CD4-positive, alpha-beta memory T cell (primary cell): ENCODE measurements at places on chromosomes 1 and 21. TPM values are rescaled to one million over a fixed set of nuclear protein-coding genes. Genes with fewer than 3 reads are reported as not detected.
A peak's percentile ranks its signal among the peaks of the same experiment; 100 is the strongest.

DNA sequence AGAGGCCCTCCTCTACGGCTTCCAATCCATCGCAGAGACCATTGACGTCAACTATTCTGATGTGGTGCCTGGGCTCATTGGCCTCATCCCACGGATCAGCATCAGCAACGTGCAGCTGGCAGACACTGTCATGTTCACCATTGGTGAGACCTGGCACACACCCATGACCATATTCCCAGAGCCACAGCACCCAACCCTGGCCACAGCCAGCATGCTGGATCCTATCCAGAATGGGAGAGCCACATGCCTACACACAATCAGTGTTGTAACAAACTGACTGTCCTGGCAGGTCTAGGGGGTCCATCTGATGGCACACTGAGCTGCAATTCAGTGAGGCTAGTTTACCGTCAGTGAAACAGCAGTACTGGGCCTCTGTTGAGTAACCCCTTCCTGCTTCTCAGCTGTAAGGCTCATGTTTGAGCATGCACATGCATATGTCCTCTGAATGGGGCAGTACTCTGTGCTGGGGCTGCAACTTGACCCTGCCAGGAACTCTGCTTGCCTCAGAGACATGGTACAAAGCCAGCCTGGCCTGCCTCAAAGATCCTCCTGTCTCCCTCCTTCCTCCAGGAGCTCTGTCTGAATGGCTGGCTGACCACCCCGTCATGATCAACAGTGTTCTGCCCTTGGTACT is 10.8 kb downstream of the IPO13 start:
- no peaks in the 10 kb centered on the region for H3K36me3 ChIP-seq
- H3K4me3 ChIP-seq, result no peak overlapping the region
- DNase-seq, result no peak
- no peaks in the 10 kb centered on the region for H3K27me3 ChIP-seq
- no peaks in the 10 kb centered on the region for H3K4me1 ChIP-seq
- H3K27ac ChIP-seq, result no peak overlapping the region

- no peaks in the 10 kb centered on the region for H3K27me3 ChIP-seq
- H3K27ac ChIP-seq, result no peak overlapping the region
- H3K4me1 ChIP-seq, result no peaks in the 10 kb centered on the region
- no peak for DNase-seq
Observed at GRCh38 chr1:3247521-3248121, 178.6 kb downstream of the PRDM16 start.

SMCP gene
- not detected for total RNA-seq

DNA sequence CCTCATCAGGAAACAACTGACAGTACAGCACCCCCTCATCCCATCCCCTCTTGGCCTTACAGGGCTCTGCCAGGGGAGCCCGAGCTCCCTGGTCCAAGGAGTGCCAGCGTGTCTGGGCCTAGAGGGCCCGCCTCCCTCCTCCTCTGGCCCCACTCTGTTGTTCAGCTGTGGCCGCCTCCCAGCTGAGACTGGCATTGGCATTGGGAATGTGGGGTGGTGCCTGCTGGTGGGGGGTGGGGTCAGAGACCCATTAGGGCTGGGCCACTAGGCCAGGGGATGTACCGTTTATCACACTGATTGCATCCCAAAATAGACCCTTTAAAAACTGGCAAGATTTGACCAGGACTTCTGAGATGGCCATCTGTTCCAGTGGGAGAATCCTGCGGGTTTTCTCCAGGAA is 1.4 kb downstream of the LDLRAP1 start:
- H3K27ac ChIP-seq, result peak overlapping the region; percentile 68
- H3K4me3 ChIP-seq, result peak overlapping the region; percentile 61
- H3K27me3 ChIP-seq, result no peaks in the 10 kb centered on the region
- H3K4me1 ChIP-seq, result peaks cover 52% of the 10 kb centered on the region
- no peaks in the 10 kb centered on the region for H3K36me3 ChIP-seq
- DNase-seq, result no peak

GRCh38 chr21:27164208-27165177 is 197.6 kb upstream of the ADAMTS5 start:
- no peak for DNase-seq
- H3K27me3 ChIP-seq, result no peaks in the 10 kb centered on the region
- no peaks in the 10 kb centered on the region for H3K4me1 ChIP-seq
- H3K36me3 ChIP-seq, result no peaks in the 10 kb centered on the region
- no peak overlapping the region for H3K27ac ChIP-seq

GRCh38 chr1:63772876-63773275 is 941 bp upstream of the ROR1 start:
- no peak overlapping the region for H3K4me3 ChIP-seq
- no peaks in the 10 kb centered on the region for H3K36me3 ChIP-seq
- H3K4me1 ChIP-seq, result peaks cover 13% of the 10 kb centered on the region
- no peak overlapping the region for H3K27ac ChIP-seq
- DNase-seq, result no peak

GRCh38 chr1:32900371-32900955 is 726 bp downstream of the TMEM54 start:
- no peak overlapping the region for H3K4me3 ChIP-seq
- H3K4me1 ChIP-seq, result peaks cover 9% of the 10 kb centered on the region
- H3K27me3 ChIP-seq, result peaks cover 13% of the 10 kb centered on the region
- no peak overlapping the region for H3K27ac ChIP-seq

DNA sequence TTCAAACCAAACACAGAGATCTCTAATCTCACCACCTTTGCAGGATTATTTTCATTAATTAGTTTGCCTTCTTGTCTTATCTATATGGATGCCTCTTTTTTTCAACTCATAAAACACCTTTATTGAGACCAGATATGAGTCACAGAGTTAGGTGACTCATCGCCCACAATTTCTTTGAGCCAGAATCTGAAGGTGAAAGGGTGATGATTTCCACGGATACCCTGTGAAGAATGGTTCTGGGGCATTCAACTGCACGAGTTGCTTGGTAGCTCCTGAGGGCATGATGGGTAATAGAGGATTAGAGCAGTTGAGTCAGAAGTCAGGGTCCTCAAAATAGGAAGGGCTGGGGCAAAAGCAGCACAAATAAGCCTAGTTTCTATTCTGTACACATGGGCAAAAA is 128.2 kb downstream of the TBX19 start:
- no peaks in the 10 kb centered on the region for H3K36me3 ChIP-seq
- H3K27ac ChIP-seq, result peak overlapping the region; percentile 17
- no peak overlapping the region for H3K4me3 ChIP-seq
- H3K4me1 ChIP-seq, result peaks cover 41% of the 10 kb centered on the region

MSH4 gene
- 0.80 TPM for total RNA-seq
